ENCODE measurements at places on chromosomes 1 and 21.
A peak's percentile ranks its signal among the peaks of the same experiment; 100 is the strongest.

DNA sequence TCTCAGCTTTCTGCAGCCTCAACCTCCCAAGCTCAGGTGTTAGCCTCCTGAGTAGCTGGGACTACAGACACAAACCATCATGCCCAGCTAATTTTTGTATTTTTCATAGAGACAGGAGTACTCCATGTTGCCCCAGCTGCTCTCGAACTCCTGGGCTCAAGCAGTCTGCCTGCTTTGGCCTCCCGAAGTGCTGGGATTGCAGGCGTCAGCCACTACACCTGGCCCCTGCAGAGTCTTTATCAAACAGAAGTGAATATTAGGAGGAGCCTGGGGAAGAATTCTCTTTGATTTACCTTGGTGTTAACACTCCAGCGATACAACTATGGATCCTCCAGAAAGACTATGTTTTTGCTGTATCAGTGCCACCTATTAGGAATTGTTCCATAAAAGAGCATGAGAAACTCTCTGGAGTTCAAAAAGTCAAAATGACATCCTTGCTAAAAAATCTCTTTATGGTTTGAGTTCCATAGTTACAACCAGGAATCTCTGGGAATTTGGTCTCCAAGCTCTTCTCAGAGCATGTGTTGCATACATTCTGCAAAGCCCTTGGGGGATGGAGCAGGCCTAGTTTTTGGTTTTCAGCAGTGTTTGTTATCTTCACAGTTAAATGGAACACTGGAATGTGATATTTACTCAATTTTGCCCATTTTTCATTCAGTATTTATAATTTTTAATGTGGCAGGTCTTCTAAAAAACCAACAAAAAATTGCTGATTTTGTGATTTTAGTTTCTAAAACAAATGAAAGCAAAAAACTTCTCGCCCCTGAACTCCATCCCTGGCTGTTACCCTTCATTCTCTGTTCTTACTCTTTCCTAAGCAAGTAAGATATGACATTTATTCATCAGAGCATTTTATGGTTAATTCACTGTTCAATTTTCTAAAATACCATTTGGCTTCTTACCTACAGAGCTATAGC is 77.3 kb downstream of the OLFML2B start:
- no peak for DNase-seq

DNA sequence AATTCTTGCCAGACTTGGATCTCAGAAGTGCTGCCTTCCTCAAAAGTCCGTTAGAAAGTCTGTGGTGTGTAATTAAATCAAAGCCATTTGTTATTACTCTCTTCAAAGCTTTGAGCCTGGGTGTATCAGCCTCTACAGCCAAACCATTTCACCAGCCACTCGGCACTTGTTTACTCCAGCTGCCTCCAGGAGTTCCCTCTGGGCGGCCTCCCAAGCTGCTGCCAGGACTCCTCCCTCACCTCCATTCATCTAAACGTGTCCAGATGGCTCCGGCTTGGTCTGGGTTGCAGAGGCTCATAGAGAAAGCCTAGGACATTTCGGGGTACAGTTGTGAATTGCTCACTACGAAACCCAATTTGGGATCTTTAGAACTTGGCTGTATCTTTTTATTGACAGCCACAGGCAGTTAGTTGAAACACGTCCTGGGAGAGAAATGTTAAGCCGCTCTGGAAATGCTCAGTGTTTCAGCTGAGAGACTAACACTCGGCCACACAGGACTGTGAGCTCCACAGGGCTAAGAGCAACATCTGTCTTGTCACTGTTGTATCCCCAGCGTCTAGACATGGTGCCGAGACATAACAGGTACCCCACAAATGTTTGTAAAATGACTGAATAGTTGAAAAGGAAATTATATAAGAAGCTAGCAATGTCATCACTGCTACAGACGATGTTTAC is 116.9 kb upstream of the NGF start:
- DNase-seq, result no peak

DNA sequence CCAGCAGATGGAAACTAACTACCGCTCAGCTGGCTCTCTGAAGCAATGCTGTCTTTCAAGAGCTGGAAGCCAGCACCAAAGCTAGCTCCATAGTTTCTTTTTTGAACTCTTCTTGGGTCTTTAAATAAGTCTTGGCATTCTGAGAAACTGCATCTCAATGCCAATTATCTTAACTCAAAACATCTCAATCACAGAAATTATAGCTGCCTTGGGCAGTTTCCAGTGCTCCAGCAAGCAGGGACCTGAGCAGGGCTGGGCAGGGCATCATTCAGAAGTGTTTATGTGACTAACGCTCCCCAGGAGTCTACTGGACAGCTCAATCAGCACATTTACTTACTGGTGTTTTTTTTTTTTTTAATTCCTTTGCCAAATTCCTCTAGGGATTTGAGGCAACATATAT is 18.3 kb upstream of the PADI4 start:
- no peak for DNase-seq

GRCh38 chr1:2314273-2314802 is 77.0 kb downstream of the MORN1 start:
- no peak for DNase-seq

- DNase-seq, result no peak
These were observed 31.4 kb downstream of the RHBG start for GRCh38 chr1:156400191-156400935.

- no peak for DNase-seq
These were observed 114.8 kb downstream of the PRDM16 start for GRCh38 chr1:3183813-3184212.

DNA sequence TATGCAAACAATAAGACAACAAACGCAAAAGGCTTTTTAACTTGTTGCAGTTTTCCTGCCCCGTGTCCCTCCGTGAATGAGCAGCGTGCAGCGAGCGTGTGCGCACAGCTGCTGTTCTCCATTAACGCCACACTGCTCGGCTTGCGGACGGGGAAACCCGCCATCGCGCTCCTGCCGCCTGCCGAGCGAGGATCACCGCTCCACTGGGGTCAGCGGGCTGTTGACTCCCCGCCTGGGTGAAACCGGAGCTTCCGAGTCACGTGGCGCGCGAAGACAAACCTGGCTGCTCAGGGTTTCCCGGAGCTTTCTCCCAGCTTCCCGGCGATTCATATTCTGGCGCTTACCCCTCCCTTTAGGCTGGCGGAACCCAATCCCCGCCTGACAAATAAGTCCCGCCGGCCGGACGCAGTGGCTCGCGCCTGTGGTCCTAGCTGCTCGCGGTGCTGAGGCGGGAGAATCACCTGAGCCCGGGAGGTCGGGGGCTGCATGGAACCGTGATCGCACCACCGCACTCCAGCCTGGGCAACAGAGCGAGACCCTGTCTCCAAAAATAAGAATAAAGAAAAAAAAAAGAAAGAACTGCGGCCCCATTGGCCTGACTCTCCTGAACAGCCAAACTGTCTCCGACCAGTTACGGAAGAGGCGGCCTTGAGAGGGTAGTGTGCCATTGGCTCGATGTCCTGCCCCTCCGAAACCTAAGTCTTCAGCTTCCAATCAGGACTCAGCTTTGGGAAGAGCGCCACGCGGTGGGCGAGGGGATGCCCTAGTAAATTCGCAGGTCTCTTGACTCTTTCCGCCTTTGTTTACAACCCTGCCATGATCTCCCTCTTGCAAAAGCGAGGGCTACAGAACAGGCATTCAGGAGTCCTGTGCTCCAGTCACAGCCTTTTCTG is at the start of gene CREB3L4:
Gene CREB3L4 (plus strand): TSS at position 796 of the 893 bp plus-strand sequence. CDS start 624 bp downstream, outside the sequence.
- DNase-seq, result peak; percentile 100

GRCh38 chr1:207890136-207890738 is 20.7 kb downstream of the CD34 start:
- DNase-seq, result no peak

DNA sequence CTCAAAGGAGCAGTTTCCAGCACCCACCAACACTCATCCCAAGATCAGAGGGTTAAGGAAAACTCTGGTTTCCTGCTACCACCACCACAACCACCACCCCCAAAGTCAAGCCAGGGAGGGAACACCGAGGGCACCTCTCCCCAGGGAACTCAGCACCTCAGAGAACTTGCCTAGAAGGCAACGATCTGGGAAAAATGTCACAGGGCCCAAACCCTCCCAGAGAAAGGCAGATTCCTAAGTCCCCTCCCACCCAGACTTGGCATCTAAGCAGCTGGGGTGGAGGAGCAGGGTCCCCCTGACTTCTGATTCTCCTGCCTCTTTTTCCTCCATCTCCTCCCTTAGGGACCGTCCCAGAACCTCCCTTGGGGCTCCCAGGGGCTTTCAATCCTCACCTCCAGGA is 10.6 kb downstream of the KANK4 start:
- no peak for DNase-seq

GRCh38 chr1:165637427-165637826 is 6.4 kb downstream of the MGST3 start:
- DNase-seq, result no peak

- DNase-seq, result peak; percentile 54
These were observed 9.7 kb upstream of the COL8A2 start for GRCh38 chr1:36134505-36135329.

DNA sequence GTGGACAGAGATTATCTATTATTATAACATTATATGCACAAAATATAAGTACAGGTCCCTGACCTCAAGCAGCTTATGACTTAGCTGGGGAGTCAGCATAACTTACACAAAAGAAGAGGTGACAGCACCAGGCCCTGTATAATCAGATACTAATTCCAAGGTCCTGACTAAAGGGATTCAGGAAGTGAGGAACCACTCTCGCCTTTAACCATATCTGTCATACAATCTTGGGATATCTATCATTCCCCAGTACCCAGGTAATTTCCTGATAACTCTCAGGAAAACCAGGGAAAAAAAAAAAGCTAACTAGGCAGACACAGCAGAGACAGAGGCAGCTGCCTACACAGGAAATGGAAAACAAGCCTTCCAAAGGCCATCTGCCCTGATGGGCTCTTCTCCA is 78.5 kb upstream of the CAMK1G start:
- DNase-seq, result no peak

DNA sequence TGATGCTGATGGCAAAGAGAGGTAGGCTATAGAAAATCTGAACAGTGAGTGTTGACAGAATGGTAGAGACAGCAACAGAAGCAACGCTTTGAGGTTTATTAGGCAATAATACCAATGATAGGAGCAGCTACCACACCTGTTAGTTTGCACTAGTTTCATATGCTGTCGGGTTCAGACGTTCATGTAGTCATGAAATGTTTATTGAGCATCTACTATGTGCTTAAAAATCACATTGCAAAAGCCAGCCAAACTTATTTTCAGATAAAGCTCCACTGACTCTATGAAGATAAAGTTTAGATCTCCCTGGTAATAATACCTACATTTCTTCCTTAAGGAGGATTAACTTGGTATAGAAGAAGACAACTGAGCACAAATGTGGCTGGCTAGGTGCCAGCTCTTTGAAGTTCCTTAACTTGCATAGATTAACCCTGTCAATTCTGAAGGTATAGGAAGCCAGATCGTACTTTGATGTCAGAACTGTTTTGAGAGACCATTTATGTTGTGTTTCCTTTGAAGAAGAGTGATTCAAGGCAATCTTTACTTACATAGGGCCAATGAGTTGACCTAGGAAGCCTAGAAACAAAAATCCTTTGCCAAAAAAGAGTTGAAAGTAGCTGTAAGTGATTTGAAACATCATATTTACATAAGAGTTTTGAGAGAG is 71.5 kb downstream of the DISP1 start:
- DNase-seq, result no peak

- DNase-seq, result no peak
These were observed 5.9 kb downstream of the PLOD1 start for GRCh38 chr1:11940260-11940921.

DNA sequence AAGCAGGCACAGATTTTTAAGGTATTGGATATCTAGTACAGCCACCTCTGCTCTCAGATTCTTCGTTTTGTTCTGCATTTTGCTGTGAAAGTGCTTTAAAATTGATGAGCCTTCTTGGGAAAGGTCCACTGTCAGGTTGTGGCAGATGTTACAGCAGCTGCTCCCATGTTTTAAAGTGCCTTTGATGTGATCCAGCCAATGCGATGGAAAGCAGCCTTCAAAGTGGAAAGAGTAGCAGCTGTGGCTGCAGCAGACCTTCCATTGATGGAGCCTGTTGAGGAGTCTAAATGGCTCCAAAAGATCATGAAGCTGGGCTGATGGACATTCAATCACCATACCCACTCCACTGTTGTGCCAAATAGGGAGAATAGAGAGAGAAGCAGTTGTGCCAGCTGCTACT is 816.9 kb downstream of the PLA2G4A start:
- DNase-seq, result no peak

GRCh38 chr1:153697191-153698019 is 18.9 kb downstream of the NPR1 start:
- DNase-seq, result no peak

- DNase-seq, result peak; percentile 56
These were observed 5.4 kb downstream of the SLC6A9 start for GRCh38 chr1:44025816-44026215.

DNA sequence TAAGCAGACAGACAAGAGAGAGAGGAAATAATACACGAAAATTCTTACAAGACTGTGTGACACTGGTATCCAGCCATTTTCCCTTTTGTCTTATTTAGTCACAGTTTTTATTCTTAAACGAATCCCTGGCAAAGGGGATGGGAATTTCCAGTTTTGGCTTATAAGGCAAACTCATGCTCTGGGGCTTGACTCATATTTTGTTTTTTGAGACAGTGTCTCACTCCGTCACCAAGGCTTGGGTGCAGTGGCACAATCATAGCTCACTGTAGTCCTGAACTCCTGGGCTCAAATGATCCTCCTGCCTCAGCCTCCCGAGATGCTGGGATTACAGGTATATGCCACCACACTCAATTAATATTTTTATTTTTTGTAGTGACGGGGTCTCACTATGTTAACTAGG is 31.9 kb downstream of the PTGER3 start:
- DNase-seq, result no peak

DNA sequence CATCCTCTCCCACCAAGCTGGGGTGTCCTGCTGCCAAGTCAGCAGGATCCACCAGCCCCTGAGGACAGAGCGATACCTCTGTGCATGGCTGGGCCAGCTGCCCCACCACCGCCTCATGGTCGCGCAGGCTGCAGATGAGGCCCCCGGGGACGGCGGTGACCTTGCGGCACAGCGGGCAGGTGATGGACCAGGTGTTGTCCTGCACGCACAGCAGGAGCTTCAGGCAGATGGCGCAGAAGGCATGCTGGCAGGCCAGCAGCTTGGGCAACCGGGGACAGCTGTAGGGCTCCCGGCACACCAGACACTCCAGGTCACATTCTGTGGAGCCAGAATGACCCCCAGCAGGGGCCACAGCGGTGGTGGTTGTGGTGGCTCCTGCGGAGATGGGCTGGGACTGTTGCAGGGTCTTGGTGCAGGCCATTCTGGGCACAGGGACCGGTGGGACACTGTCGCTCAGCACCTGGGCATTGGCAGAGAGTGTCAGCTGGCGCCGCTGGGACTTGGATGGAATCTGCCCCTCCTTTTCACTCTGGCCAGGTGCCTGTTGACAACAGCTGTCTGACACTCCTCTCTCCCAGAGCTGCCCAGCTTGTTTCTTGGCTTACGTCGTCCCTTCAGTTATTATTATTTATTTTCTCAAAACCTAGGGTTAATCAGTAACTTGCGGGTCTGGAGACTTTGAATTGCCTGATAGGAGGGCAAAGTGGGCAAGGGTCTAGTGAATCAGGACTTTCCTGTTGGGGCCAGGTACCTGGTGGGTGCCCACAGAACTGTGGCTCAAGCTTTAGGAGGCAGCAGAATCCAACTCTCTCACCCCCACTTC is at the start of gene RNF186:
Gene RNF186 (minus strand): TSS at position 603 of the 823 bp plus-strand sequence. CDS start 182 bp downstream, at position 421.
- no peak for DNase-seq

DNA sequence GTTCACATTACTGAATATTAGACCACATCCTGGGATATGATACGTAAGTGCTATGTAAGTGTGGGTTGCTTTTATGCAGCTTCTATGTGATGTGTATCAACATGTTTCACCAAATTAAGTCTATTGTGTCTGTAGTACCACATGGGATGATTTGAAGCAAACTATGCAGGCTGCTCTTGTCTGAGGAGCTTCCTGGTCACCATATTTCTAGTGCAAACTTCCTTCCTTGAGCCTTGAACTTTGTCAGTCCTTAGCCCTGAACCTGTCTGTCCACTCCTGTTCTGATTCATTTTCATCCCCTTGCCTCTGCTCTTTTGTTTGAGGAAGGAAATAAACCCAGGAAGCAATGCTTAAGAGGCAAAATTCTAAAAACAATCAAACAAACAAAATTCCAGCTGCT is 117.5 kb upstream of the VANGL1 start:
- DNase-seq, result no peak

Data from NAMALWA (cell line).